ENCODE measurements at places on chromosomes 4 and X.

DNA sequence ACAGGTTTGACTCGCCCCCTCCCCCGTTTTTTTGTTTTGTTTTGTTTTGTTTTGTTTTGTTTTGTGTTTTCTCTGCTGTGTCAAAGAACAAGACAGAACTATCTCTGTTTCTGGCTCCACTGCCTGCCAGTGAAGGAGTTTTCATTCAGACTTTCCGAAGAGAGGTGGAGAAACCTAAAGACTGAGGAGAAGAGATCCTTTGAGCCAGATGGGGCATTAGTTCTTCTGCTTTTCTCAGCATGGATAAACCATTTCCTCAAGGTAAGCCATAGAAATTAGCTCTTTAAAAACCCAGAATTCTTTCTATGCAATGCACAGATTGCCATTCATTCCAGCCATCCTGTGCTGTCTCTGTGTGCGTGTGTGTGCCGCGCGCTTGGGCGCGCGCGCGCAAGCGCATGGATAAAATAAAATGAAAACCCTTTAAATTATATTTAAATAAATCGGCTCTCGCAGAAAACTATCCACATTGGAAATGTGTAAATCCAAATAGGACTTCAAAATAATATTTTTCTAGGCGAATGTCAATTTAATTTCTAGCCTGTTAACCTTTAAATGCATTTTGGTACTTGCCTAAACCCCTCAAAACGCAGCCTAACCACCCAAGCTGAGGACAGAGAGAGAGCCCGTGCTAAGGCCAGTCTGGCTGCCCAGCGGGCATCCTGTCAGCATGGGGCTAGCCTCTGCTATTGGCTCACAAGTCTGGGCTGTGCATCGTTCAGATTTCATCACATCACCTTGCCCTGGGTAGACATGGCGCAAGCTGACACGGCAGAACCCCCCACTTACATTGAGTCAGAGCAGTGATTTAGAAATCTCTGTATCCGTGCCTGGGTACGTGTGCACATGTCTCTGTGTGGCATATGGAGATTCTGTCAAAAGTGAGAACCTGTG lies 113.0 kb upstream of the VAMP7 start:
- DNase-seq = no peak

GRCh38 chr4:73897380-73898136 lies 28.4 kb downstream of the CXCL1 start:
- no peak for DNase-seq

DNA sequence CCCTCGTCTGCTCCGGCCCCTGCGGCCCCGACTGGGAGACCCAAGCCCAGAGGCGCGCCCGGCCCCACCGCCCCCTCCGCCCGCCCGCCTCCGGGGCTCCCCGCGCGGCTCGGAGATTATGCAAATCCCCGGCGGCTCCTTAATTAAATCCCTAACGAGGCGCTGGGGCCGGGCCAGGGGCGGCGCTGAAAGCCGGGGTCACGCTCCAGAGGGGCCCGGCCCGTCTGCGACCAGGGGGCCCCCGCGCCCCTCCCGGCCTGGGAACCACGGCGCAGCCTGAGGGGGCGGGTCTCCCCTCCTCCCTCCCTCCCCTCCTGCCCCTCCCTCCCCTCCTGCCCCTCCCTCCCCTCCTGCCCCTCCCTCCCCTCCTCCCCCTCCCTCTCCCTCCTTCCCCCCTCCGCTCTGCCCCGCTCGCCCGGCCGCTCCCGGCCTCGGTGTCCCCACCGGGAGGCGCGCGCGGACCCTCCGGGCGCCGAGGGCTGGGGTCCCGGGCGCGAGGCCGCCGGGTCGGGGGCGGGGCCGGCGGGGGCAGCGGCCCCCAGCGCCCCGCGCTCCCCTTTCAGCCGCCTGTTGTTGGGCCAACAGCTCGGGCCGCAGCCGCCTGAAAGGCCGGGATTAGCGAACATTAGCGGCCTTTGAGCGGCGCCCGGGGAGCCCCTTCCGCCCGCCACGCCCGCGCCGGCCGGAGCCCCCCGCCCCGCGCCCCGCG lies 25.9 kb upstream of the FGFR3 start:
- DNase-seq = no peak

DNA sequence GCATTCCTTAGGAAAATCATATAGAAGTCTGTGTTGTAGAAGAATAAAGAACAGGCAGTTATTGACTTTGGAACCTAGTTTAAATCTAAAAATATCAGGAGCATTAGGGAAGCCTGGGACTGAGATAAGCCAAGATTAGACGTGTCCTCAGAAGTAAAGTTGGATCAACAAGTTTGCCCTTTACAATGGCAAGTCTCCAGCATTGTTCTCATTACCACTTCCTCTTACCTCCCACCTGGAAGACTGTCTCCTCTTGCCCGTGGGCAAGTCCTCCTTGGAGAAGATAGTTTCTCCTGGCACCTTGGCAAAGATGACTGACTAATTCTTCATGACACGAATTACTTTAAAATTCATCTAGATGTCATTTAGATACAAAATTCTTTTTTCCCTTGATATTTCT lies 37.8 kb downstream of the CNKSR2 start:
- DNase-seq = no peak

GRCh38 chrX:39000802-39001201 lies 199.5 kb downstream of the MID1IP1 start:
- no peak for DNase-seq

DNA sequence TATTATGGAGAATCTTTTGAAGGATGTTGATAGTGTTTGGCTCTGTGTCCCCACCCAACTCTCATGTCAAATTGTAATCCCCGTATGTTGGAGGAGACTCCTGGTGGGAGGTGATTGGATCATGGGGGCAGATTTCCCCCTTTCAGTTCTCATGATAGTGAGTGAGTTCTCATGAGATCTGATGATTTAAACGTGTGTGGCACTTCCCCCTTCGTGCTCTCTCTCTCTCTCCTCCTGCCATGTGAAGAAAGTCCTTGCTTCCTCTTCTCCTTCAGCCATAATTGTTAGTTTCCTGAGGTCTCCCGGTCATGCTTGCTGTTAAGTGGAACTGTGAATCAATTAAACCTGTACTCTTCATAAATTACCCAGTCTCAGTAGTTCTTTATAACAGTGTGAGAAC lies 166.1 kb upstream of the NUDT6 start:
- no peak for DNase-seq

GRCh38 chr4:157888281-157888680 lies 284.5 kb downstream of the GASK1B start:
- DNase-seq = no peak

GRCh38 chrX:131626681-131627296 lies 82.9 kb downstream of the OR13H1 start:
- no peak for DNase-seq

DNA sequence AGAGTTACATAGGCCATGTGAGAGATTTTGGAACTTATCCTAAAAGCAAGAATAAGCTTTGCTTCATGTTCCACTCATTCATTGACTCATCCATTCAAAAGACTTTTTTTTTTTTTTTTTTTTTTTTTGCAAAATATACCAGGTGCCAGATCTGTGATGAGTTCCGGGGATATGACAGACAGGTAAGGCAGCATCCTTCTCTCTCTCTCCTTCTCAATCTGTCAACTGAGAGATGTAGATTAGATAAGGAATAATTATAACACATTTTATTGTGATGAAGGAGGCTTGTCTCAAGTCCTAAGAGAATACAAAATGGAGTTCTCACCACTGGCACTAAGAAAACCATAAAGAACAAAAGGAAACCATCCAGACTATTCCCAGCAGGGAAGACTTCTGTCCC lies 190.2 kb upstream of the CPEB2 start:
- DNase-seq = no peak

- DNase-seq = no peak
Measured at GRCh38 chrX:119417376-119417775, 18.2 kb downstream of the SLC25A43 start.

- DNase-seq = no peak
Measured at GRCh38 chrX:34654696-34655490, 2.2 kb downstream of the TMEM47 start.

- DNase-seq = no peak
Measured at GRCh38 chrX:103187953-103188475, 26.9 kb upstream of the BEX4 start.

DNA sequence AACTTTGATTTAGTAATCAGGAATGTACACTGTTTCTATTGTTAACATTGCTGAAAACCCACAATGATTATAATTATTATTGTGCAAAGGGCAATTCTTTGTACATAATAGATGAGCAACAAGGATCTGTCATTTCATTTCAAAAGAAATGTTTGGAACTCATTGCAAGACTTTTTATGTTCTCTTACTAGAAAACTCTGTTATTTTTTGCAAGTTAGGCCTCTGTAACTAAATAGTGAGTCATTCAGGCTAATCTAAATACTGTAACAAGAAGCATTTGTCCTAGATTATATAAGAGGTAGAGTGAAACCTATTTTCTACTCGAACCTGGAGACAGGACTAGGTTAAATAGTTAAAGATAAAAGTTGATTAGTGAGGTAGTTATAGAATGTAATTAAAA lies 93.2 kb upstream of the FAM47B start:
- no peak for DNase-seq

DNA sequence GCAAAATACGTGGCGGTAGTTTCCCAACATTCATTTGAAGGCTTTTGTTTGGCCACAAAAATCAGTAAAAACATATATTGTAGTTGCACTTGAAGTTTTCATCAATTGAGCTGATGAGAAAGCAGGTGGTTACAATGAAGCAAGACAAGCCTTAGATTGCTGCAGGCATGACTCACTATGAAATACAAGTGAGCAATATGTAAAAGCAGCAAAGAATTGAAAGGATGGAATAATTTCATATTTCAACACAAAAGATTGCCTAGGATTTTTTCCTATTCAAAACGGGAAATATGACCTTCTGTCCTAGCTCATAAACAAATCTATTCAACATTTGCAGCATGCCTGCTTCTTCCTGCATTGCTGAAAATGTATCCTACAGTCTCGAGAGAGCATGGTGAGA lies 190.9 kb upstream of the BANK1 start:
- no peak for DNase-seq

GRCh38 chr4:176413171-176413570 lies 93.4 kb downstream of the SPCS3 start:
- no peak for DNase-seq

- DNase-seq = no peak
Measured at GRCh38 chr4:24063731-24064130, 173.9 kb upstream of the PPARGC1A start.

DNA sequence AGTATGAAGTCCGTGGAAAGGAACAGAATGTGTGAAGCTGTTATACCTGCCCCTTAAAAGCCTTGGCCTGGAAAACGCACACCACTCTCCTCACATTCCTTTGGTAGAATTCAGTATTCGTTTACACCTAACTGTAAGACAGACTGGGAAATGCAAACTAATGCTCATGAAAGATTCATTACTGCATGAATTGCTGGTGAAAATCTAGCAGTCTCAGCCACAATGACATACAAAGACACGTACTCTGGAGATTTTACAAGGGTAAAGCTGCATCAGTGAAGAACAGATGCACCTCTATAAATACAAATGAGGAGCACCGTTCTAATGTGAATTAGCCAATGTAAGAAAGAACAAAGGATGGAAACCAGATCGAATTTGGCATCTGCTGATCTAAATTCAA lies 2051.3 kb downstream of the PCDH7 start:
- no peak for DNase-seq

DNA sequence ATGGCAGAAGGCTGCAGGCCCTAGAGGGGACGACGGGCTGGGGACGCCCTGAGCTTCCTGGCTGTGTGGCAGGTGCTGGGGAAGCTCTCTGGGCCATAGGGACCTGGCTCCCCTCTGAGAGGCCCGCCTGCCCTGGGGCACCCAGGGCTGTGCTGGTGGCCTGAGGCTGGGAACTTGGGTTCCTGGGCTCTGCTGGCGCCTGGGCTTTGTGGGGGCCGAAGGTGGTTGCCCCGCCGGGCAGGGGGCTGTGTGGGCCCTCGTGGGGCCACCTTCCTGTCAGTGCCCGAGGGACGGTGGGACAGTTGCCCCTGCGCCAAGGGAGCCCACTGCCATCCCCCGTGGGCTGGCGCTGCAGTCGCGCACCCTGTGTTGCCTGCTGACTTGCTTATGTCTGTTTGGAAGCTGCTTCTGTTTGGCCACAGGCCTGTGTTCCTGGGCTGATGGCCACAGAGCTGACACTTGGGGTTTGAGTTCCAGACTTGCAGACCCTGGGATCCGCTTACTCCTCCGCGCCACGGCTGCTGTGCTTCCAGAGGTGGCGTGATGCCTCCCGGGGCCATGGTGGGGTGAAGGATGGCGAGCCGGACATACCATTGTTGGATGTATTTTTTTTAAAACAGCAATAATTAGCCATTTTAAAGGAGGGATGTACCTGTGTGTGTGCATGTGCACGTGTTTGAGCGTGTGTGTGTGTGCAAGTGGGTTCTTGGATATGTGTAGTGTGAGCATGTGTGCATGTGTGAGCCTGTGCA lies 8.5 kb downstream of the NAT8L start:
- no peak for DNase-seq

- DNase-seq = no peak
Measured at GRCh38 chr4:56438766-56439165, 2.7 kb downstream of the PAICS start.

GRCh38 chrX:151790481-151791160 lies 56.1 kb downstream of the CNGA2 start:
- DNase-seq = no peak

DNA sequence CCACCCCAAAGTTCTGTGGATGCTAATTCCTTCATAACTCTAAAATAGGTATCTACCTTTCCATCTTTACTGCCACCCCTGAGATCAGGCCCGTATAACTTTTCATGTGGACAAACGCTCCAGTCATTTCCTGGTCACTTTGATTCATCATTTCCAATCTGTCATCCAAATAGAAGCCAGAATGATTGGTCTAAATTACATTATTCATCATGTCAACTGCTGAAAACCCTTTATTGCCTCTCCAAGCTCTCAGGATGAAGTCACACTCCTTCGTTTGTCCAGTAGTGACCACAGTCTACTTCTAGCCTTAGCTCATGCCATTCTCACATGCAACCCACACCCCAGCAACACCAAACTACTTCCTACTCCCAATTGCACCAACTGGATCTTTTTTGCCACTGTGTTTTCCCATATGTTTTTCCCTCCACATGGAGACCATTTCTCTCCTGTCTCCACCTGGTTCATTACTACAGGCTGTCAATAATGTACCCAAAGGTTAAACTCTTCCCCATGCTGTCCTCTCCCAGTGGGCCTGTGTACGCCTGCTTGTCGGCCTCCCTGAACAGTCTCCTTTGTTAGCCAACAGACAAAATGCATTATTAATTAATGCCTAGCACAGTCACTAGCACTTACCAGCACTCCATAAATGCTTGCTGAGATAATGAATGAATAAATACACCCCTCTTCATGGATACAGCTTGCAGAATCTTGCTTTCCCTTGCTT lies 382.6 kb upstream of the NOCT start:
- DNase-seq = no peak

- DNase-seq = no peak
Measured at GRCh38 chr4:159048166-159048886, 54.6 kb upstream of the RAPGEF2 start.
